Thoracic aorta (tissue), 2 donors: ENCODE measurements at places on chromosomes 6 and 20. TPM values are rescaled to one million over a fixed set of nuclear protein-coding genes. Genes with fewer than 3 reads are reported as not detected.
A peak's percentile ranks its signal among the peaks of the same experiment; 100 is the strongest.

DNA sequence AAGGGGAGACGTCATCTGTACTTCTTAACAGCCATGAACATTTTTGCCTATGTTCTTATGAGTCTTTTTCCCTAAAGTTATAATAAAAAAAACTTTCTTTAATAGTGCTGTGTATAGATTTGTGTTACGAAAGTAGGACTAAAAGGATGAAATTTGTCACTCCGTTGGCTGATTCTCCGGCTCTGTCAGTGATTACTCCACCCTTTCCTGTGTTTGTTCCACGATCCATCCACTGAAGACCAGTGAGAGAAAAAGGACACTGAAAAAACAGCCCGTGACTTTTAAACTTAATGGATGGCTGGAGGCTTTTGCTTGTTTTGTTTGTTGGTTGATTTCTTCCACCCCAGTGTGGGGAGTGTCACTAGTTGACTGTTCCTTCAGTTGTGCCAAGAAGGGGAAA, 232.0 kb upstream of the NOX3 start:
- no peak for DNase-seq

DNA sequence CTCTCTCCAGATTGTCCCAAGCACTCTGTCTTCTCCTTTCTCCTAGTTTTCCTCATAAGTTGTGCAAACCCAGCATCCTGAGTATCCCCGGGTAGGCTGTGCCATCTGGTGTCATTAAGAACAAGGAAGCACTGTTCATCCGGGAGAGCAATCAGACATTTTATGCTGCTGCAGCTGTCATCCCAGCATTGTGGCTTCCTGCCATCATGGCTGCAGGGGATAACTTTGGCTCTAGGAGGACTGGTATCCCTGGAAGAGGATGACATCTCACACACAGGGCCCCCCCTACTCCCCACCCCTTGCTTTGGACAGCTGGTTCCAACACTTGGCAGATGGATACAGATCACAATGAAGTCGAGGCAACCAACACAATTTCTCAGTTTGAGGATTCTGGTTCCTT, 1195.1 kb upstream of the MAP3K7 start:
- no peak for DNase-seq

GRCh38 chr20:5172903-5173463, 46.2 kb downstream of the CDS2 start:
- no peak for DNase-seq

GRCh38 chr6:90297867-90298381, 1.3 kb upstream of the BACH2 start:
- DNase-seq = no peak

- peak; percentile 80 for DNase-seq
These were observed at the start of gene MTRF1L for GRCh38 chr6:153002613-153003365. Gene MTRF1L (minus strand): TSS chr6:153002709. CDS start chr6:153002685, 24 bp downstream.

GRCh38 chr6:156425359-156426020, 351.7 kb upstream of the ARID1B start:
- no peak for DNase-seq

DNA sequence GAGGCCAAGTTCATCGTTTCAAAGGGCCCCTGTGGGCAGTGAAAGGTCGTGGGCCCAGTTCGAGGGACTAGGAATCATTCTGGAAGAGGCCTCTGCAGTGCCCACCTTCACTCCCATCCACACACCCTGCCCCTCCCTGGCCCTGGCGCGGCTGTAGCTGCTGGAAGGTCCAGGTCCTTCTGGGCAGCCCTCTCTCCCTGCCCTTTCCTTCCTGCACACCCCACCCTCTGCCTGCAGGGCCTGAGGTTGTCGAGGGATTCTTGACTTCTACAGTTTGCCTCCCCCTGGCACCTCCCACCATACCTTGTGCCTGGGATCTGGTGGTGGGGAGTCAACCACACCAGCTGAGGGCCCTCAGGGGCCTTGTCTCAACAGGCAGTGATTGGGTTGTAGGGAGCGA, 4.5 kb upstream of the MYT1 start:
- DNase-seq = no peak

DNA sequence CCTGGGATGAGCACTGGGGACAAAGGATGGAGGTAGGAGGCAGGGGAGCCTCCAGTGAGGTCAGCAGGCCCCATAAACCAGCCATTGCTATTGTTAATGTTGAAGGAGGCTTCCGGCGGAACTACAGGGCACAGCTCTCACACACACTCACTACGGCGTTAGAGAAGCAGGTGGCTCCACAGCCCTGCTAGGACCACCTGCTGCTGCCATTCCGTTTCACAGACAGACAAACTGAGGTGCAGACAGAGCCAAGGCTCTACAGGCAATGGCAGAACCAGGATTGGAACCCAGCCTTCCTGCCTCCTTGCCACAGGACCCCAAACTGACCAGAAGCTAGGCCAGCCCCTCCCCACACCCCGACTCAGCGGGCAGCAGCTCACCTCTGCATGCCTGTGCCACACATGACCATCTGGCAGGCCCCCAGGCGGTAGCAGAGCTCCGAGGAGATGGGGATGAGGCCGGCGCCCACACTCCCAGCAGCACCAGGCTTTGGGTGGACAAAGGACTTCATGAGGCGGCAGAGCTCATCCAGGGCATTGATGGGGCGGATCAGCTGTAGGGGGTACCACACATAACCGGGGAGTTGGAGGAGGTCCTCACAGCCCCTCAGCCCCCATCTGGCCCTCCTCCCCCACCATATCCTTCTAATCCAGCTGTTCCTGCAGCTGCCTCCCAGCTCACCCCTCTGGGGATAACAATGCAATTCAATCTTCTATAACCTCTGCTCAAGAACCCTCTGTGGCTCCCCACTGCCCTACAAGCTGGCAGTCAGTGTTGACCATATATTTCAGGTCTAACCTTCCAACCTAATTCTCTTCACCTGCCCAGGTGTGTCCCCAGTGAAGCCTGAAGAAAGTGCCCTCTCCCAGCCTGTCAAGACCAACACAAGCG, 198.5 kb downstream of the PREX1 start:
- DNase-seq = no peak

DNA sequence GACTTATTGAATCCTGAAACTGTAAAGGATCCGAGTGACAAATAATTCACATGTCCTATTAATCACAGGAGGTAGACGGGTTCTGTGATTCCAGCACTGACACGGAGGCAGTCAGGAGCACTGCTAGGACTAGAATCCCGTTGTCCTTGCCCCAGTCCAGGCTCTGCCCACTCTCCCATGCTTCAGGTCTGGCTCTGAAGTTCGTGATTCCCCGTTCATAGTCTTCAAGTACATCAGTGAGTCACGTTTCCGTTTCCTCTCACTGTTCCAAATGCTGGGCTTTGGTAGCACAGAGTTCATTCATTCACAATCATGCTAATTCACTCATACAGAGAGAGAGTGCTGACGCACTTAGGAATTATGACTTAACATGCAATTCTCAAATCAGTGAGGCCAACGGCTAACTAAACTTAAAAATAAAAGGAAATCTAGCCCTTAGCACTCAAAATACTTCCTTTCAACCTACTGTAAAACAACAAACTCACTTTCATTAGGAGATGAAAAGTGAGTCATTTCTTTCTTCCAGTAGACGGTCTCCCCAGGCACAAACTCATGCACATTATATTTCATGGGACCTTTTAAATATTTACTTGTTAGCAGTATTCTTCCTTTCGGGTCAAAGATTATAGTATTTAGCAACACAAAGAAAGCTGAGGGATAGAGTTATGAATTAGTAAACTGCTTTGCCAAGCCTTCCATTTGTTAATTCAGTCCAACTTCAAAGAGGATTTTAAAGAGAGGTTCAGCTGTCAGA, 94.0 kb upstream of the NHSL1 start:
- DNase-seq = peak; percentile 36

DNA sequence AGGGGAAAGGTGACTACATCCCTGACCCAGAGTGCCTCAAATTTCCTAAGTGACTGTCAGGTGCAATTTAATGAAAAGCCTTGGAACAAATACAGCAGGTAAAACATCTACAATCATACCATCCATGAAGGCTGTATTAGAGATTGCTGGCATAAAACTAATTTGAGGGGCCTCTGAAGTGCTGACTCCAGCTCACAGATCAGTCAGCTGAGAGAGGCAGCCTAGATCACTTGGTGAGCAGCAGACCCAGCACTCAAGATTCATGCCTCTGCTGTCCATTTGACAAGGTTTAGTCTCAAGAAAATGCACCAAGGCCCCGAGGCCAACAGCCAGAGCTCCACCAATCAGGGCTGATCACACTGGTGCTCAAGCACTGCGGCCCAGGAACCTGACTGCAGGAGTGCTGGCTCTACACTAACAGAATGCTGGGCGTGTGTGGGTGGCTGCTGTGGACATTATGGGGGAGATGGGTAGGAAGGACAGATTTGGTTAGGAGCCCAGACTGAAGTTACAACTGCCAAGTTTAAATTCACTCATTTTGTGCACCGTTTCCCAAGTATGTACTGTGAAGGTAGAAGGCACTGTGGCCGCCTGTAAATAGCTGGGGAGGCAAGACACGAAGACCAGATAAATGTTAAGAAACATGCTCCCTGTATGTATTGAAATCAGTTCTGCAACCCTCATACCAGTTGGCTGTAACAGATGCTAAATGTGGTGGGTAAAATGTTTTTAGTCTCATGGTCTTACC, 28.2 kb downstream of the SNX5 start:
- no peak for DNase-seq

- DNase-seq = no peak
These were observed 11.3 kb upstream of the RBCK1 start for GRCh38 chr20:396619-397431.

DNA sequence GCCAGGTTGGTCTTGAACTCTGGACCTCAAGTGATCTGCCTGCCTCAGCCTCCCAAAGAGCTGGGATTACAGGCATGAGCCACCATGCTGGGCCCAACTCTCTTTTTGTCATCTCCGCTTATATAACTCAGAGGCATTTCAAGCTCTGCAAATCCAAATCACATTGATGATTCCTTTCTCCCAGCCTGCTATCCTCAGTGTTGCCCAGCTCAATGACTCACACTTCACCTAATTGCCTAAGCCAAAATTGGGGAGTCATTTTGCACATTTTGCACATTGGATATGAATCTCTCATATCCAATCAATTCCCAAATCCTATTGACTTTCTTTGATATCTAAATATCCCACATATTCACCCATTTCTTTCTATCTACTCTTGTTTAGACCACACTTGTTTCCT, 3.9 kb downstream of the UTRN start:
- DNase-seq = no peak

- no peak for DNase-seq
These were observed 78.1 kb downstream of the PRSS35 start for GRCh38 chr6:83590416-83590815.

GRCh38 chr6:11279284-11279689, 46.8 kb upstream of the NEDD9 start:
- peak; percentile 47 for DNase-seq

DNA sequence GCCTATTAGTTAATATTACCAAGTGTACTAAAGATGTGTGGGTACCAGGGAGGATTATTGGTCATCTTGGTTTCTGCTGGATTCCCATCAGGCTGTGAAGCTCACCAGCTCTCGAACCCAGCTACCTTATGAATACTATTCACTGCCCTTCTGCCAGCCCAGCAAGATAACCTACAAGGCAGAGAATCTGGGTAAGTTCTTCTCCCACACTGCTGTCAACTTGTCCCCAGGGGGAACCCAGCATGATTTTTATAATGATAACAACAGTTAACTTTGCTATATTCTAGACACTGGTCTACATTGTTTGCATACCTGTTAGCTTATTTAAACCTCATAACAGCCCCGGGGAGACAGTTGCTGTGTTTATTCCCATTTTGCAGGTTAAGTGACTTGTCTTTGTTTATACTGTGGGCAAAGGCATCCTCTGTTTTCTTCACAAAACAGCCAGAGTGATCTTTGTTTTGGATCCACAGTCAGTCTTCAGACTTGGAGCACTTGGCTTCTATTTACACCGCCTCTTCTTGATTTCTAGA, 26.5 kb downstream of the TM9SF4 start:
- DNase-seq = no peak

- DNase-seq = no peak
These were observed 1.4 kb upstream of the METTL24 start for GRCh38 chr6:110359556-110359955.

- no peak for DNase-seq
These were observed 49.4 kb upstream of the ARMC2 start for GRCh38 chr6:108798670-108799353.

DNA sequence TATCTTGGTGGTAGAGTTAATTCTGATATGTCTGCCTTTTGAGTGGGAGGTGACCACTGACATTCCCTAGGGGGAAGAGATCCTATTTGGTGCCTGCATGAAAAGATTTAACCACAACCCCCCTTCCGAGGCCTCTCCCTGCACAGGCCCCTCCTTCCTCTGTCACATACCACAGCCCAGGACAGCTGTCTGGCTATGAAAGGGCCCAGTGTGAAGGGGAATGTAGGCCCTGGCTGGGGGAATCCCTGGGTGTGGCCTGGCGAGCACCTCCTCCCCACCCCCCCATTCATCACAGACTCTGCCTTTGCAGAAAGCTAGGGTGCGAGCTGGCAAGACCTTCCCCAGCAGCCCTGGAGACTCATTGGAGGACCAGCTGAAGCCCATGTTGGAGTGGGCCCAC, 27.4 kb upstream of the MAPRE1 start:
- DNase-seq = no peak

DNA sequence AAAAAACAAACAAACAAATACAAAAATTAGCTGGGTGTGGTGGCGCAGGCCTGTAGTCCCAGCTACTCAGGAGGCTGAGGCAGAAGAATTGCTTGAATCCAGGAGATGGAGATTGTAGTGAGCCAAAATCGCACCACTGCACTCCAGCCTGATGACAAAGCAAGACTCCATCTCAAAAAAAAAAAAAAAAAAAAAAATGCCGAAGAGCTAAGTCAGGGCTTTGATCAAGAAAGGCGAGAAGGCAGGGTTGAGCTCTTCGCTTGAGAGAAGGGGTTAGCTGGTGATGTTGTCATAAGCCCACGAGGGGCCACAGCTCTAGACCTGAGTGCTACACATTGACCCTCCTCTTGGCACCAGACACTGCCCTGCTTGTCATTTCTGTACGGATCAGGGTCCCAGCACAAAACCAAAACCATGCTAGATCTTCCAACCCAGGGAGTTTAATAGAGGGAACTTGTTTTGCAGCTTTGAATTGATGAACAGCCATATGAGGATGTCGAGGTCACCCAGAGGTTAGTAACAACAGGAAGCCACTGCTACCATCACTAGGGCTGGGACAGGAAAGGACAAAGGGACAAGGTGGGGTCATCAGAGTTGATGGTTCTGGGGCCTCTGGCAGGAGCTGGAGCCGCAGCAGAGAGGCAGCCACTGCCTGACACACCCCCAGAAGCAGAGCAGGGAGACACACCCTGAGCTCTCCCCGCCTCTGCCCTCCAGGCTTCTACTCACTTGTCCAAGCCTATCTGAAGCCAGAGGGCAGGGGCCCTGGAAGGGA, 122.7 kb downstream of the SNX5 start:
- DNase-seq = no peak

- DNase-seq = no peak
These were observed 27.3 kb downstream of the NR2E1 start for GRCh38 chr6:108193131-108193530.

The TEAD3 gene
- 68.3 TPM for total RNA-seq

The SLC22A23 gene
- total RNA-seq = 5.1 TPM

The CNBD2 gene
- 2.6 TPM for total RNA-seq

The GJA10 gene
- total RNA-seq = not detected

The IYD gene
- total RNA-seq = 2.3 TPM

The SOX4 gene
- 22.1 TPM for total RNA-seq

The KHDC1 gene
- 0.81 TPM for total RNA-seq

The COL9A1 gene
- total RNA-seq = not detected
